Neural crest cell (in vitro differentiated cells): ENCODE measurements at places on chromosomes 5 and 9.

GRCh38 chr5:150544611-150545219, 36.8 kb downstream of the NDST1 start:
- DNase-seq, result peak; percentile 66

GRCh38 chr5:77719666-77720363, 56.3 kb downstream of the TBCA start:
- no peak for DNase-seq

GRCh38 chr5:5154733-5155132, 14.6 kb downstream of the ADAMTS16 start:
- DNase-seq, result no peak

GRCh38 chr5:66629446-66629845, 33.3 kb downstream of the MAST4 start:
- DNase-seq, result no peak

GRCh38 chr5:112401924-112402323, 17.2 kb downstream of the EPB41L4A start:
- DNase-seq, result no peak

- no peak for DNase-seq
These were observed 77.1 kb downstream of the RMI1 start for GRCh38 chr9:84057662-84058061.

GRCh38 chr9:21154018-21154608, 12.3 kb downstream of the IFNA21 start:
- DNase-seq, result peak; percentile 4

GRCh38 chr9:137085920-137086530, 760 bp upstream of the MAN1B1 start:
- no peak for DNase-seq

DNA sequence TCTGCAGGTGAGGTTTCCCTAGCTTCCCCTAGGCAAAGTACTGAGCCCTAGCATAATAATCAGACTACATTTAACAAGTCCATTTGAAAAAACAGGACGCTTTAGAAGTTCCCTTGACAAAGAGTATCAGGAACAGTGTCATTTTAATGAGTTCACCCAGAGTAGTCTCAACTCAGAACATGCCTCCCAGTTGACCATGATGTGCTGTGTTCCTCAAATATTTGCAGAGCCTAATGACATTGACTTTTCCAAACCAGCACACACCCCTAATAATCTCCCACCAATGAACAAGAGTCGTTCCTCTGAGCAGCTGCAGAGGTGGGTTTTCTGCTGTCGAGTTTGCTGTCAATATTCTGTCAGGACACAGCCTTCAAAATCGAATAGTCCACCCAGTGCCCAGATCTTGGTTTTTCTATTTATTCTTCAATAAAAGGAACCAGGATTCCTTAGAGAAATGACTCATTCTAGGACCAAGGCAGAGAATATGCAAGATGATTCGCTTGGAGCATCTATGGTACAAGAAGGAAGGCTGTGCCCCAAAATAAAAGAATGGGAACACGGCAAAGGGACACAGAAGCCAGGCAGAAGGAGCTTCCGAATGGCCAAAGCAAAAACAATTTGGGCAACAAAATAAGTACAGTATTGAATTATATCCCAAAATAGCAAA, 57.6 kb downstream of the OTULIN start:
- DNase-seq, result no peak

DNA sequence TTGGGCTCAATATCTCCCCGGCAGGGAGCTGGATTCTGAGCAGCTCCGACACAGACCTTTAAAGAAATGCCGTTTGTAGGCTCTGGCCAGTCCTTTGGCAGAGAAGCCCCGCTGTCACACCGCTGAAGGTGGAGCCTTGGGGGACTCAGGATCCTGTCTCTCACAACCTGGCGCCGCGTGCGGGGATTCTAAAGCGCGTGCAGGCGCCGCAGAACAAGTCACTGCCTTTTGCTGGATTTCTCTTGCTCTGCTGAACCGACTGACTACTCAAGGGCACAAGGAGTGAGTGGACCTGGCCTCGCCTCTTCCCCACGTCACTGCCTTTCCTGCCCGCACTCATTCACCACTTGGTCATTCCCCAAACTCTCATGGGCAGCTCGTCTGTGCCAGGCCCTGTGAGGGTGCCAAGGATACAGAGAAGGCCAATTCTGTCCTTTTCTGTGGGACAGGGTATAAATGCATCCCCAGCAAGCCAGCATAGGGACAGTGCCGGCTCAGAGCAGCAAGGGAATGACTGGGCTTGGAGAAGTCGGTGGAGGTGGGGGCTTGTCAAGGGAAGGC, 69.3 kb downstream of the CRB2 start:
- DNase-seq, result no peak

DNA sequence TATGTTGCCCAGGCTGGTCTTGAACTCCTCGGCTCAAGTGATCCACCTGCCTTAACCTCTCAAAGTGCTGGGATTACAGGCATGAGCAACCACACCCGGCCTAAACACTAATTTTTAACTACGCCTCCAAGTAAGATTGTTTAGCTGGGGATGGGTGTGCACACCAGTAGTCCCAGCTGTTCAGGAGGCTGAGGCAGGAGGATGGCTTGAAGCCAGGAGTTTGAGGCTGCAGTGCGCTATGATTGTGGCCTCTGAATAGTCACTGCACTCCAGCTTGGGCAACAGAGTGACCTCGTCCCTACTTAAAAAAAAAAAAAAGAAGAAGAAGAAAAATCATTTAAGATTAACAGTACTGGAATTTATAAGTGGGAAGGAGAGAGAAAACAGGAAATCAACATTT, 90.8 kb upstream of the NR5A1 start:
- no peak for DNase-seq

DNA sequence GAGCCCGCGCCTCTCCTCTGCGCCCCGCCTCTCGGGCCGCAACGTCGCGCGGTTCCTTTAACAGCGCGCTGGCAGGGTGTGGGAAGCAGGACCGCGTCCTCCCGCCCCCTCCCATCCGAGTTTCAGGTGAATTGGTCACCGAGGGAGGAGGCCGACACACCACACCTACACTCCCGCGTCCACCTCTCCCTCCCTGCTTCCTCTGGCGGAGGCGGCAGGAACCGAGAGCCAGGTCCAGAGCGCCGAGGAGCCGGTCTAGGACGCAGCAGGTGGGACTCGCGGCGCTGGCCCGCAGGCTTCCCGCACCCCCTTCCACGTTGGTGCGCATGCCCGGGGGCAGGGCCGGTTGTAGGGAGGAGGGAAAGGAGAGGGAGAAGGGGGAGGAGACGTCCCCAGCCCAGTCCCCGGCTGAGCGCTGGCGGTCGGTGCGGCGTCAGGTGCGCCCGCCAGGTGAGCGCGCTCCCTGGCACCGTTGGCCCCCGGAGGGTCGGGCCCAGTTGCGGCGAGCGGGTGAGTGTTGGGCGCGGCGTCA, at the start of gene OCLN:
TSS of gene OCLN (plus strand) at position 400 of the 532 bp plus-strand sequence. CDS start 11,455 bp downstream, outside the sequence.
- DNase-seq, result peak; percentile 37

- no peak for DNase-seq
These were observed 13.6 kb upstream of the LAMC3 start for GRCh38 chr9:130995086-130996011.

DNA sequence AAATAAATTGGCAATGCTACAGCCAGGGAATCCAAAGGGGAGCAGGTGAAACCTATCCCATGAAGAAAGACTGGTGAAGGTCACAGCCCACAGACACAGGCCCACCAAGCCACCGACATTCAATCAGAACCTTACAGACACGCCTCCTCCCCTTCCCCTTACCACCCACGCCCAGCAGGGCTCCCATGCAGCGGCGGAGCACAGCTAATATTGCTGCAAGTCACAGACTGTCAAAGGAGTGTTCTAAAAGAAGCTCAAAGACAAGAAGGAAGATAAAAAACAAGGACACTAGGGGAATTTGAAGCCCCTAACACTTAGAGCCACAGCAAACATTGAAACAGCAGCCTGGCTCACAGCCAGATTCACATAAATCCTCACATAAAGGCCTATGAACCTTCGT, 91.2 kb downstream of the MED10 start:
- DNase-seq, result no peak

DNA sequence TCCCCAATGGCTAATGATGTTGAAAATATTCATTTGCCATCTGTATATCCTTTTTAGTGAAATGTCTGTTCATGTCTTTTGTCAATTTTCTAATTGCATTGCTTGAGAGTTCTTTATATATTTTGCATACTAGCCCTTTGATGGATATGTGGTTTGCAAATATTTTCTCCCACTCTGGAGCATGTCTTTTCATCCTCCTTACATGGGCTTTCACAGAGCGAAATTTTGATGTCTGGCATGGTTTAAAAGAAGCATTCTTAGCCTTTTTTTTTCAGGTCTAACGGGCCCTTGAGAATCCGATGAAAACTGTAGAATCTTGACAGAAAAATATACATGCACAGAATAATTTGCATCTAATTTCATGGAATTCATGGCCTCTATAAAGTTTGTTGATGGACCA, 44.7 kb downstream of the ARHGEF28 start:
- DNase-seq, result no peak

GRCh38 chr5:115842952-115843351, 1.2 kb downstream of the AP3S1 start:
- DNase-seq, result no peak

DNA sequence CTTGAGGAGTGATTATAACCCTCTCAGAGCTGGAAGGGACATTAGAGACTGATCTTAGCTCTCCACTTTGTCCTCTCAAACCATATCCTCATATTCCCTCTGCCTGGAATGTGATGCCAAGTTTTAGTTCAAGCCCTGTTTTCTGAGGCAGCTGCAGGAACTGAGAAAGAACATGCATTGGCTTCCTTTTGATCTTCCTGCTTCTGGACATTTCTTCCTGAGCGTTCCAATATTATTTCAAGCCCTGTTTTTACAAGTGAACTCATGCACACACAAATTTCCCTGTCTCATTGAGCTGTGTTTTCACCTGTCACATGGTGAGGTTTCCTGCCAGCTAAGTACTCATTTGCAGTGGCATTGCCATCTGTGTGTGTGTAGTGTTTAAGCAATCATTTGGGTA, 17.0 kb downstream of the FOCAD start:
- DNase-seq, result no peak

DNA sequence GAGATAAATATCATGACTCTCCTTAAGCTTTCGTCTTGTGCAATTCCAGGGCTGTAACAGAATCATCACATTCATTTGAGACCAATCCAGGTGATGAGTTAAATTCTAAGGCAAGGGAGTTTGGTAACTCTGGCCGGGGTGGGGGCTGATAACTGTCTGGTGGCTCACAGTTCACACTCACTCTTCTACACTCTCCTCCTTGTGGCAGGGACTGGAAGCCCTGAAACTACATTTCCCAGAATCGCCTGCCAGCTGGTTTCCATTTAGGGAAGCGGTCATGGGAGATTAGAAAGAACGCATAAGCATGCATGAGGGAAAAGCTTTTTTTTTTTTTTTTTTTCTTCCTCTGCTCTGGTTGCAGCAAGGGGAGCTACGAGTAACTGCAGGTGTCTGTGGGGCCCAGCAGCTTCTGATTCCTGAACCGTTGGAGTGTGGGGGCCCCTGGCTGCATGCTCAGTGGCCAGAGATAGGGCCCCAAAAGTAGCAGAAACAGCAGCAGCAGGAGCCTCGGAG, 154.8 kb upstream of the TBC1D2 start:
- DNase-seq, result peak; percentile 12

- no peak for DNase-seq
These were observed 132.9 kb downstream of the SIL1 start for GRCh38 chr5:139065306-139065705.

DNA sequence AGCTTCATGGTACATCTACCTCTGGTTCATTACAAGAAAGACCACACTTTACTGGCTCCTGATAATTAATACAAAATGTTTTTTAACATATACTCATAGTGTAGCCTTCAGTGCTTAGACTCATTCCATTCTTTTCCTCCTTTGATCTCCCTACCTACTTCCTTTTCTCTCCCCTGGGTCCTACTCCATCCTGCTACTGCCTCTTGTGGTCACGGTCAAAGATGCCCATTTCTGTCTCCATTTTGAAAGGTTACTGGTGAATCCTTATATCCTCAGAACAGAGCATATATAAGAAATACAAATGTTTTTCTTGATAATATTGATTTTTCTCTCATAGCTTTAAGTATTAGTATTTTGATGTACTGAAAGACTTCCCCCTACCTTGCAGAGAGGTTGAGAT, 375.9 kb downstream of the ARRDC3 start:
- DNase-seq, result no peak

- no peak for DNase-seq
These were observed 551.0 kb downstream of the ZNF608 start for GRCh38 chr5:124195411-124195810.
